ENCODE measurements at places on chromosomes 3 and 15.

DNA sequence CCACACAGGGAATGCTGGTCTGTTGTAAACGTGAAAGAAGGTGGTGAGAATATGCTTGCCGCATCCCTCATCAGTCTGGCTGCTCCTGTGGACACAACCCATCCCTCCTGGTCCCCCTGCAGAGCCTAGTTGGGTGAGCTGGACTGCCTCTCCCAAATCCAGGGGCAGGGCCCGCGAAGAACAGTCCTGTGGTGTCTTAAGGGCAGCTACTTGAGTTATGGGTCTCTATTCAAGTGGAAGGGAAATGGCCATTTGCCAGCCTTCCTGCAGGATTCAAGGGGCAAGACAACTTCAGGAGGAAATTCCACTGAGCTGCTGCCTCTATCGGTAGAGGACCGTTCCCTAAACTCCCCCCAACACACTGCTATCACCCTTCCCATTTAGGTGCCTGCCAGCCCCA is 98.9 kb downstream of the IQSEC1 start:
- no peak for DNase-seq

- DNase-seq: peak; percentile 4
Measured at GRCh38 chr3:53753518-53754183, 92.6 kb downstream of the CHDH start.

DNA sequence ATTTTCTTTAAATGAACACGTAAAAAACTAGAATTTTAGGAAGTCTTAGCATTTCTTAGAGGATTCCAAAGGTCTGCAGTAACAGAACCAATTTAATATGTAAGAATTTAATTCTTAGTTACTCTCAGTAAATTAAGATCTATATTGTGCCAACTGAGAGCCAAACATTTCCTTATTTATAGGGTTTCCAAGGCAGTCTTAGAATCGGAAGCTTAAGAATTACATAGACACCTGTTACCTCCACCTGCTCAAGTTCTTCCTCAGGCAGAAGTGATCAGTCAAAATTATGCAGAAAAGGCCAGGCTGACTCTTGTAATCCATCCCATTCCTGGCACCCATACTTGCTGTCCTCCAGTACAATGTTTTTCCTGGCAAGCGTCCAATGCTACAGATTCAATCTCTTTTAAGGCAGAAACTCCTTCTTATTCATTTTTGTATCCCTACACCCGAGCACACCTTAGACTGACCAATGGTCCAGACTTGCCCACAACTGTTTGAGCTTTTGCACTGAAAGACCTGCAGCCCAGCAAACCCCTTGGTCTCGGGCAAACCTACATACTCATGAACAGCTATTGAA is 64.3 kb downstream of the NCEH1 start:
- DNase-seq: no peak

GRCh38 chr3:28590860-28591259 is 242.2 kb upstream of the AZI2 start:
- no peak for DNase-seq

DNA sequence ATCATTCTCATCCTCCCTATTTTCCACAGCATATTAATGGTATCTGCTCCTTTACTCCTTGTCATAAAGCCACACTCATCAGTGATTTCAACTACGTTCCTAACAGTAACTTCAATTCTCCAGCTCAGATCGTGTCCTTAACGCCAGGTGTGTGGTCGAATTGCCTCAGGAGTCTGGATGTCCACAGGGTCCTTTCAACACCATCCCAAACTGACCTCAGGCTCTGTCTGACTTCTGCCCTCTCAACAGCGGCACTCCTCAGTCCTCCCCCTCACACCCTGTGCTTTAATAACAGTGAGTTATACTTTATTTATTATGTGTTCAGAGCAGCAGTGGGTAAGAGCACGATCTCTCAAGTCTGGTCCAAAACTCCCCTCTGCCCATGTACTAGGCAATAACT is 42.4 kb downstream of the ST3GAL6 start:
- no peak for DNase-seq

GRCh38 chr3:41272667-41273066 is 73.4 kb downstream of the CTNNB1 start:
- DNase-seq: no peak

DNA sequence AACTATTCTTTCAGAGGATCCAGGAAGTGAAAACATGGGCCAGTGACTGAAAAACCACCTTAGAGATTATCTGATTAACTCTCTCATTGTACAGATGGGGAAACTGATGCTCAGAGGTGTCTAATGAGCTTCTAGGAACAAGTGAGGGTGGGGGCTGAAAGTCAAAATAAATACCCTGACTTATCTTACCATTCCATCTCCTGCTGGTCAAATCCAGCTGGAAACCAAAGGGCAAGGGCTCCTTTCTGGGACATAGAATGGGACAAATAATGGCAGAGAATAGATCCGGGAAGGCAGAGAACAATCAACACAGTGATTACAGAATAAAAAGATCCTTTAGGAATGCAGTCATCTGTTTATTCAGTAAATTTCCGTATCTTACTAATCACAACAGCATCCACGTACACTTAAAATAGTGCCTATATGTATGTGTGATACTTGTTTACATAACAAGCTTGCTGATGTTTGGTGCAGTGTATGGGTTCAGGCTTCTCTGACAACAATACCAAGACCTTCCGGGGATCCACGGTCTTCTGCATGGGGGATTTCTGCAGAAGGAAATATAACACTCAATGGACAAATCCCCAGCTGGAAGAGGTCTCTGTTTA is 173.2 kb downstream of the THSD4 start:
- DNase-seq: no peak

GRCh38 chr3:117011687-117012250 is 302.2 kb downstream of the TUSC7 start:
- no peak for DNase-seq

- no peak for DNase-seq
Measured at GRCh38 chr15:99974246-99974645, 241.0 kb upstream of the LYSMD4 start.

- no peak for DNase-seq
Measured at GRCh38 chr15:65085990-65086679, 9.6 kb downstream of the KBTBD13 start.

- no peak for DNase-seq
Measured at GRCh38 chr3:120791913-120792312, 49.4 kb downstream of the GTF2E1 start.

DNA sequence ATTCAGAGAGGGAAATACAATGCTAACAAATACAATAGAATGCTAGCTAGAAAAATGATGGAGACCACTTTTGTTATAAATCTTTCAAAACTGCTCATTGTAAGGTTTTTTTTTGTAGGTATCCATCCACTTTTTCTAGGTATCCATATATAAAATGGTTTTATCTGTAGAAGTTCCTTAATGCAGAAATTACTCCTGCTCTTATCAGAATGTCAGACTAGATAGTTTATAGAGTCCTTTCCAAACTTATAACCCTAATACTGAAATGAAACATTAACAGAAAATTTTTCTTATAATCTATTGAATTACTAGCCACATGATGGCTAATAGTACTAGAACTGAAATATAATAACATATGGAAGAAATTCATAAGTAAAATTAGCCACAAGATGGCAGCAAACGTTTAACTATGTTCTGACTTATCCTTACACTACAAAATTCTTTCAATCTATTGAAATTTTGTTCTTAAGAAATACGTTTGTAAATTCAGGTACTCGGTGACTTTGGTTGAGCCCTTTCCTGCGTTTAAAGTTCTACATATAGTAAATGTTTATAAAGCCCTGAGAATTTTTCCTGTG is 58.5 kb downstream of the ECT2 start:
- DNase-seq: no peak

- no peak for DNase-seq
Measured at GRCh38 chr15:93231261-93231925, 142.4 kb upstream of the RGMA start.

- peak; percentile 75 for DNase-seq
Measured at GRCh38 chr3:10437272-10437994, 68.0 kb downstream of the ATP2B2 start.

Measured in activated naive CD4-positive, alpha-beta T cell treated with Interleukin-2 at 50 U/mL for 16 hours (primary cell).